Activated T-helper 1 cell treated with Interleukin-2 at 50 U/mL for 16 hours (primary cell): ENCODE measurements at places on chromosomes 4 and X.

GRCh38 chrX:74925225-74926088 is at the start of gene NEXMIF:
NEXMIF (minus strand) TSS chrX:74925452.
- no peak for DNase-seq

- no peak for DNase-seq
These were observed 2.7 kb downstream of the ABCD1 start for GRCh38 chrX:153727123-153727931.

- DNase-seq, result no peak
These were observed 421.9 kb downstream of the ANKRD50 start for GRCh38 chr4:124290678-124291077.

DNA sequence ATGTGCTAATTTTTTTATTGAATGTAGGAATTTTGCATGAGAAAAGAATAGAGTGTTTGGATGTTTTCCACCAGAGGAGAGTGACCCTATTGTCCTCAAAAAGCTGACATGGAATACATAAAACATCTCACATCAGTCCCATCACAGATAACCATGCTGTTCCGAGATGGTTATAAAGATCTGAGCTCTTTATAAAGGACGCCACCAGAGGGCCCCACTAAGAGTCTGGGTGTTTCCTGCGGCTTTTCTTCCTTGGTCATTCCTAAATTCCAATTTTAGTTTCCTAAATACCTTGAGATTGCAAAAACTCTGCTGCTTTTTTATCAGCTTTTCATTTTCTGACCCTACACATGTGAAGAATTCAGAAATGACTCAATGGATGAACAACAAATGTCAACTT is 504.5 kb upstream of the FRG1 start:
- DNase-seq, result no peak

- no peak for DNase-seq
These were observed 95.7 kb upstream of the AFAP1 start for GRCh38 chr4:8035371-8035780.
